ENCODE measurements at places on chromosomes 3 and 15.

DNA sequence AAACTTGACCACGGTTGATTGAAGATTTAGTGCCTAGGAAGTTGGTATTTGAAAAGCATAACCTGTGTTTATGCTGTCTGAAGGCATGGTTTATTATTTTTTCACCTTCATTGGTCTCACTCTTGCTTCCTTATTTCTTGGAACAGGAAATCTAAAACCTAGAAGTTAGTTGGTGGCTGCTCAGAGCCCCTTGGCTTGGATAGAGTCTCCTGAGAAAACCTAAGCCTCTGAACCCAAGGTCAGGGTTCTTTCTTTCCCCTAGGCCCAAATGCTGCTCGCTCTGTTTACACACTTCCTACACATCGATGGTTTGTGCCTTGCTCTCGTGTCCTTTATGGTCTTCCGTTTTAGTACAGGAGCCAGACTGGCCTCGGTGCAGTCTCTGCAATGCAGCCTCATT lies 82.2 kb downstream of the TRAK1 start:
- DNase-seq = no peak

GRCh38 chr3:71725271-71725991 lies at the start of gene EIF4E3:
EIF4E3 (minus strand) TSS chr3:71725402; CDS start chr3:71725367, 35 bp downstream.
- DNase-seq = peak; percentile 30

DNA sequence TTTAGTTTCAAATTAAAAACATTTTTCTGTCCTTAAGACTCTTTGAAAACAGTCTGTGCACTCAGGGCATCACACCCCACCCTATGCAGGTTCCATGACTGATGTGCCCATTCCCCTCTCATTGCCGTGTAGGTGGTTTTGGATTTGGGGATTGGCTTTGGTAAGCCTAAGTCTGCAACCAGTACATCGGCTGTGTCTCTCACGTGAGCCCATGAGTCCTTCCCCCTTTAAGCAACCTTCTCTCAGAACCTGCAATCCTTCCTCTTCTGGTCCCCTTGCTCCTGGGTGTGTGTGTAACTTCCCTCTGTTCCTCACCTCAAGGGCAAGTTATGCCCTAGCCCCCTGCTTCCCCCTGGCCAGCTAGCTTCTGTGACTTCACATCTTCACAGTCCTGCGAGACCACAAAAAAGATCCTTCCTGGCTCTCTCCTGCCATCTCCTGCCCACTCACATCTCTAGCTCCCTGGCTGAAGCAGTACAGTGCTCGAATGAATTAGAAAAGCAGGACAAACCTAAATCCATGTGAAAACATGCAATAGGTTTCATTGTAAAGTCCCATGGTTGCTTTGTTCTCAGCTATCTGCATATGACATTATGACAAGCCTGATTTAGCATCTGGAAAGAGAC lies 126.7 kb downstream of the UACA start:
- DNase-seq = peak; percentile 69

GRCh38 chr3:30350901-30351300 lies 255.5 kb upstream of the TGFBR2 start:
- DNase-seq = no peak

DNA sequence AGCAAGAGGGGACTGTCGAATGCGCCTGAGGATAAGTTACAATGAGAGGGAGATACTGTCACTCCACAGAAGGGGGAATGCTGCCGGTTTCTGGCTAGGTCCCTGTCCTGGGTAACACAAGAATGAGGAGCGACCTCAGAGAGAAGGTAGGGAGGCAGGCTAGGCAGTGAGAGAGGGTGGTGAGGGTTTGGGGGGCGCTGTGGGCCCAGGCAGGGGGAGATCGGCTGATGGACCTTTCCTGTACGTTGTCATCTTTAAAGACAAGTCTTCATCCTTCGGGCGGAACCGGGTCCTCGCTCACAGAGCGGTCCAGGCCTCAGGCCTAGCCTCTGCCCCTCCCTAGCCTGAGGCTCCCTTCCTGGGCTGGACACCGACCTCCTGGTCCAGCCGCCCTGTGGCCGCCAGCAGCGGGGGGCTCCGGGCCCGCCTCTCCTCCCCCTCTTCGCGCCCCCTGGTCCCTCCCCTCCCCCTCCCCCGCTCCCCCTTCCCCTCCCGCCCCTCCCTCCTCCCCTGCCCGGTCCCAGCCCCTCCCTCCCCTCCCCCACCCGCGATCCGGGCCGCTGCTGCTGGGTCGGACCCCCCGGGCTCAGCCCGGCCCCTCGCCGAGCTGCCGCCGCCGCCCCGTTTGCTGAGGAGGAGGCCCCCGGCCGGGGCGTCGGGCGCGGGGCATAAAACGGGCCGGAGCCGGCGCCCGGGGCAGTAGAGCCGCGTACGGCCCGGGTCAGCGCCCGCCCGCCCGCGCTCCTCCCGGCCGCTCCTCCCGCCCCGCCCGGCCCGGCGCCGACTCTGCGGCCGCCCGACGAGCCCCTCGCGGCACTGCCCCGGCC lies at the start of gene CHRD:
Gene CHRD, plus strand, starts transcription at position 697 of the 827 bp plus-strand sequence. CDS start 265 bp downstream, outside the sequence.
- DNase-seq = peak; percentile 66

GRCh38 chr3:126112531-126113237 lies 28.8 kb upstream of the SLC41A3 start:
- peak; percentile 10 for DNase-seq

DNA sequence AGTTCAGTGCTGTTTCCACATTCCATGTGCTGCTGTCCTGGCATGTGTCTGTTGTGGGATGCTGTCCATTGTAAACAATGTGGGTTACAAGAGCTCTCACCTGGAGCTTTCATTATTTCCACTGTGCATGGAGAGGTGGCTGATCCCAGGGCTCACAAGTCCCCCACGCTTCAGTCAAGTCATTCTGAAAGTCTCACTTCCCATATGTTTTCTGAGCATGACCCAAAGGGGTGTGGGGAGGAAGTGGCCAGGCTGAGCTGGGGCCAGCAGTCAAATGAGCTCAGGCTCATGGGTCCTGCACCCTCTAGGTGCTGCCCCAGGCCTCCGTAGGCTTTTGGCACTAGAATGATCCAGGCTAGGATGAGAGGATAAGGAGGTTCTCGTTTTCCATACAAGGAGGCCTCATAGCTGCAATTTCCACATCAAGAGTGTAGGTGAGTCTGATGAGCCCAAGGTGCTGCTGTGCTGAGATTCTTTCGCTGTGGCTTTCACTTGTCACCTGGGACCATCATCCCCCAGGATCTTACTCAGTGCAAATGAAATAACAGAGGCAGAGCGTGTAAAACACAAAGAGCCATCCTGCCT lies 22.0 kb downstream of the STARD5 start:
- no peak for DNase-seq

DNA sequence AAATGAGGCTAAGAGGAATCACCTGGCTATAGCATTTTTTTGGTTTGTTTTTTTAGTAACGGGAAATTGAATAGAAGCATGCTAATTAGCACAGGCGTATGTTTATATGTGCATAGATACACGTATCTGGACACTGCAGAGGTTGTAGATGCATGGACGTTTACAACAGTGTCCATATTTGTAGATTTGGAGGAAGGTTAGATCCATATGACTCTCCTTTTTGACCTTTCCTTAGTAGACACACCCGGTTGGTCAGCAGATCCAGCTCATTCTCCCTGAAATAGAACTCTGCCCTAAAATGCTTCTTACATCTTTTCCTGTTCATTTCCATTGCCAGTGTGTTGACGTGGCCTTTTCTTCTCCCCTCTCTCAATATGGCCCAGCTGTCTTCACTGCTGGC lies 60.1 kb downstream of the SLCO3A1 start:
- DNase-seq = no peak

DNA sequence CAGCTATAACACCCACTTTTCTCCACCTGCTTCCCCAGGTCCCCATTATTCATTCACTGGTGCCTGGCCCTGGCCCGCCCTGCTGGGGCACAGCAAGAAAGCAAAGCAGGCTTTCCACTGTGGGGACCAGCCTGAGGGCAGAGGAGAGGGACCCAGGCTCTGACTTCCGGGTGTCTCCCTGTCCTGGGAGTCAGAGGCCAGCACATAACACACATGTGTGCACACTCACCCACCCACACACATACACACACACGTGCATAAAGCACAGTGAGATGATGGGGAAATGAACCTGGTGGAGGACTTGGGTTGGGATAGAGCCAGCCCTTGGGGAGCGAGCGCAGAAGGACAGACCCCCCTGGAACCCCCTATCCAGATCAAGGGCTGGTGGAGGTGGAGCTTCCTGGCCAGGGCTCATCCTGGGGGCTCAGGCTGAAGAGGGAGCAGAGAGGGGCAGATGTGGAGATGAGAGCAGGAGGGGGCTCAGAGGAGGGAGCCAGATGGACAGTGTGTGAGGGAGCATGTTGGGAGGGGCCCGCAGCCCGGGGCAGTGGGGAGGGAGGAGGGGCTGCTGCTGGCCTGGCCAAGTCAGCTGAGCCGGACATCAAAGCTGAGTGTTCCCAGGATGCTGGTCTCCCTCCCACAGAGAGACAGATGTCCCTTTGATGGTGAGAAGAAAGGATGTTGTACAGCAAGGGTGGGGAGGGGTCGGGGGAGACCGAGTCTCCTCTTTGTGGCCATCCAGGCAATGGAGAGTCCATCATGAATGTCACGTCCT lies 78.2 kb downstream of the LINGO1 start:
- no peak for DNase-seq

DNA sequence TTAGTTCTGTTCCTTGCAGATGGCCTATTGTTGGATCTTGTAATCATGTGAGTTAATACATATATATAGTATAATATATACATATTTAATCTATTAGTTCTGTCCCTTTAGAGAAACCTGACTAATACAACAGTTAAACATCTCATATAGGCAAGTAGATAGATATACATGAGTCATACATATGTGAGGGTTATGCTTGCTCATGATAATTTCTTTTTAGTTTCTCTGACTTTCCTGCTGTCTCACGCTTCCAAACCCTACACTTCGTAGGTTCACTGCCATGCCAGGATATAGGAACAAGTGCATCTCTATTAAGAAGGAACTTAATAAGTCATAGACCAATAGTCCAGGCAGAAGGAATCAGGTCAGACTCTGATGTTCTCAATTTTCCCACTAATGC lies 16.8 kb upstream of the CLDN16 start:
- DNase-seq = no peak

GRCh38 chr3:74756674-74757073 lies 142.2 kb upstream of the CNTN3 start:
- no peak for DNase-seq

DNA sequence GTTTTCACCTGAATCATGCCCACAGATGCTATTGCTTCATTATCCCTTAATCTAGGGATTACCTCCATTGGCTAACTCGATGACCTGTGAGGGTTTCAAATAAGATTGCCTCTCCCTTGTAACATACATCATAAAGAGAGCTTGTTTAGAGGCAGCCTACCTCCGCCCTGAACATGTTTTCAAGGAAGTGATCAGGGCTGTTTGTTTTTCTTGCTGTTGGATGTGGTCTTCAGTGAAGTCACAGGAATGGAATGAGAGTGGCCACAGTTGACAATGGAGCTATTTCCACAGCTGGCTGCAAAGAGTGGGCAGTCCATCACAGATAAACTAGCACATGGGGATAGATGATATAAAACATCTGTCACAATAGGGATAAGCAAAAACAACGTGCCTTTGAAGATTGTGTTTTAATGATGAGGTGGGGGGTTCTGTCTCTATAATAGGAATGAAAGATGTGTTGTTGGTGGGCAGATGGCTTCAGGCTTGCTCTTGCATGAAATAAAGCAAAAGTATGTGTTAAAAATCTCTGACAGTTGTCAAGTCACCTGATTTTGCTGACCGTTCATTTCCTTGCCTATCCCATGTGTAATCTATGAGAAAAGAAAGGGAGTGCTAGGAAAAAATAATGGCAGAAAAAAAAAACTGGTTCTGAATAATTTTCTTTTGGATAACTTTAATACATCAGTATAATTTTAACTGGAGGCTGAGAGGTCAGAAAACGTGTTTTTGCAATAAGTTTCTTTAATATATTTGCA lies 642.3 kb downstream of the RBMS3 start:
- peak; percentile 53 for DNase-seq

DNA sequence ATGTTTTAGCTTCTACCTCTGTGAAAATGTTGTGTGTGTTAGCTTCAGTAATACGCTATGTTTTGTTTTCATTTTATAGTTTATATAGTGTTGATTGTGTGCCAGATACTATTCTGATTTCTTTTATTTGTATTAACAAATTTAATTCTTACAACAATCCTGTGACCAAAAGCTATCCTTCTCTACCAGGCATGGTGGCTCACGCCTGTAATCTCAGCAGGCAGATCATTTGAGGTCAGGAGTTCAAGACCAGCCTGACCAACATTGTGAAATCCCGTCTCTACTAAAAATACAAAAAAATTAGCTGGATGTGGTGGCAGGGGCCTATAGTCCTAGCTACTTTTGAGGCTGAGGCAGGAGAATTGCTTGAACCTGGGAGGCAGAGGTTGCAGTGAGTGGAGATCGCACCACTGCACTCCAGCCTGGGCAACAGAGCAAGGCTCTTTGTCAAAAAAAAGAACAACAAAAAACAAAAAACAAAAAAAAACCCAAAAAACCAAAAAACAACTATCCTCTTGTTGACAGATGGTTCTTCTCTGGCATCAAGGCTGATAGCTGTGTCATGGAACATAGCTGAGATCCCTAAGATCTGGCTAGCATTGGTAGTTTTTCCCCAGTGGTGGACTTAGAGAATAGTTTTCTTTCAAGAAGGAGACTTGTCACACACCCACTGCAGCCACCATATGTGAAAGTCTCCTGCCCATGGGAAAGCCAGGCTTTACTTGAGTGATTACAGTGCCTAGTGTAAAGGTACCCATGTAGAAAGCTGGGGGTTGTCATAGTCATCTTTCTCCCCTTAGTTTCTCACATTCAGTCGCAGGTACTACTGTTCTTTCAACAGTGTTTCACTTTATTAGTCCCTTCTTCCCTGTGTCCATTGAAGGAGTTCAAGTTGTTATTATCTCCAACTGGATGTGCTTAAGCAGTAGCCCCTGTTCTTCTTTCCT lies 116.5 kb downstream of the UBE2E2 start:
- DNase-seq = no peak

- DNase-seq = peak; percentile 85
These were observed 26.4 kb downstream of the TYRO3 start for GRCh38 chr15:41585127-41586047.

- DNase-seq = no peak
These were observed 158.8 kb downstream of the ERC2 start for GRCh38 chr3:56309465-56309864.

DNA sequence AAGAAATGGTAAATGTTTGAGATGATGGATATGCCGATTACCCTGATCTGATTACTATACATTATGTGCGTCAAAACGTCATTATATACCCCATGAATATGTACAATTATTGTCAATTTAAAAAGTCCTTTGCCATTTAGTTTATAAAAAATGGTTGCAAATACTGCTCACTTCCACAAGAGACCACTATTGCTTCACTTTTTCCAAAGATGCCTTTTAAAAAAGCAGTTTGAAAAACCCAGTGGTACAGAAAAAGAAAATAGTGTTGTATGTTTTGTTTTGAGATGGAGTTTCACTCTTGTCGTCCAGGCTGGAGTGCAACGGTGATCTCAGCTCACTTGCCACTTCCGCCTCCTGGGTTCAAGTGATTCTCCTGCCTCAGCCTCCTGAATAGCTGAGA lies 39.3 kb downstream of the EDEM1 start:
- DNase-seq = no peak

- DNase-seq = no peak
These were observed 513.3 kb upstream of the CFAP20DC start for GRCh38 chr3:59563072-59563605.

GRCh38 chr15:85133709-85134108 lies 152.1 kb downstream of the PDE8A start:
- no peak for DNase-seq

- DNase-seq = no peak
These were observed 14.1 kb upstream of the SHISA5 start for GRCh38 chr3:48518069-48518468.

GRCh38 chr3:168615493-168616020 lies 519.8 kb upstream of the GOLIM4 start:
- DNase-seq = no peak

Data from femur (tissue), 1 donor.